Inflammatory macrophage (primary cell): ENCODE measurements at places on chromosomes 4 and X.
A peak's percentile ranks its signal among the peaks of the same experiment; 100 is the strongest.

GRCh38 chr4:72031868-72032608 is at the start of gene NPFFR2:
Gene NPFFR2, plus strand, starts transcription at chr4:72032000. Its CDS starts 96,592 bp downstream, at chr4:72128592.
- DNase-seq = no peak

DNA sequence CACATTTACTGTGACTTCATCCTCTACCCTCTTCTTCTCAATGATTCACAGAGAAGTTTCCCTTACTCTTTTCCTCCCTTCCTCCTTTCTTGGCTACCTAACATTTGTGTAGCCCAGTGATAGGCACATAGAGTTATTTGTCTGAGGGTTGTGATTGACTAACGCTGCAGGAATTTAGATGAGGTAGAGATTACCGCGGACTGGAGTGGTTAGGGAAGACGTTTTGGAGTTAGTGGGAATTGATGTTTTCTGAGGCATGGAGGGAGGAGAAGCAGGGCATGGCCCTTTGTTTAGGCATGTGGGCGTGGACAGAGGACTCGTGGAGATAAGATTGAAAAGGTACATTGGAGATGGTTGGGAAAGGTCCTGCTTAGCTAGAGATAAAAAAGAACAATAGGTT is 246.7 kb downstream of the GPAT3 start:
- no peak for DNase-seq

GRCh38 chrX:34900691-34901090 is 41.9 kb upstream of the FAM47B start:
- DNase-seq = no peak

DNA sequence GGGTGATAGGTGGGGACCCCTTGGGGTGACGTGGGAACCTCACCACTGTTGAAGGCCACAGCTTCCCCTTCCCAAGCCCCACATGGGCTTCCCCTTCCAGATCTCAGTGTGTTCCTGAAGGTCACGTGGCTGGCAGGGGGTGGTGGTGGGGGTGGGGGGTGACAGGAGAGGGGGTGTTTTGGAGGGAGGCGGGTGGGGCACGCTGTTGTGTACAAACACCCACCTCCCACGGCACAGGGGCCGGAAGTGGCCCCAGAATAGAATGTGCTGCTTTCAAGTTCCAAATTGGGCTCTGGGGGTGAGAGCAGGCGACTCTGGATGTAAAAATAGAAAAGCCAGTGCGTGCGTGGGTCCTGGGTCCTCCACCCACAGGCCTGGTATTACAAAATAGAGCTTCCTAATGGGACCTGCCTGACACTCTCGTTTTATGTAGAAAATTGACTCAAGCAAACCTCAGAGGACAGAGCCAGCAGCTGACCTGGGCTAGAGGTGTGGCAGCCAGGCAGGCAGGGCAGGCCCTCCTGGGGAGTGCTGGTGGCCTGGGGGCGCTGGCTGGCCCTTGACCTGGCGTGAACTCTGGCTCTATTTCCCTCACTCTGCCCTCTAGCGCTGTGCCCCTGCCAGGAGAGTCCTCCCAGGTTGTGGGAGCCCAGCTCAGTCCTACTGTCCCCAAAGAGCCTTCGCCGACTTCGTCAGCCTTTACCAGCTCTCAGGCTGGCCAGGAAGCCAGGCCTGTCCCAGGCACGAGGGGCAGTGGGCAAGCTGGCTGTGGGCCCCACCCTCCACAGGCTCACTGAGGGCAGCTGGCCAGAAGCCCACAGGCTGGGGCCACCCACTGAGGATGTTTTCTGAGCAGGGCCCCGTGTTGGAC is 5.4 kb upstream of the SH3BP2 start:
- DNase-seq = peak; percentile 86

DNA sequence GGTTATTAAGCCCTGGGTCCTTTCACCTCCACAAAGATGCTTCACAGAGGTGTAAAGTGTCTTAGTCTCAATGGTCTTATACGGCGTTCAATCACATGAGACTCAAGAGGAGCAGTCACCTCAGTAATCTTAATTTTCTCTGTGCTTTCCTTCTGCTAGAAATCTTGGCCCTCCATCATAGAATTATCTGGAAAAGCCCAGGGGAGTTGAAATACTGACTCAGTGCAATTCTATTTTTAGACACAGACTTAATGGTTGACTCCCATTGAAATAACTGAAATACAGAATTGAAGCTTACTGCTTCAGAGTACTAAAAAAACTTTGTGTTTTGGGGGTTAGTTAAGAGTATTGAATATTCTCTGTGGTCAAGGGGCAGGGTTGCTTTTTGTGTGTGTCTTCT is 94.5 kb upstream of the IL15 start:
- no peak for DNase-seq

GRCh38 chr4:124454772-124455270 is 257.7 kb downstream of the ANKRD50 start:
- DNase-seq = no peak

GRCh38 chr4:87425711-87426110 is 3.3 kb downstream of the NUDT9 start:
- no peak for DNase-seq

DNA sequence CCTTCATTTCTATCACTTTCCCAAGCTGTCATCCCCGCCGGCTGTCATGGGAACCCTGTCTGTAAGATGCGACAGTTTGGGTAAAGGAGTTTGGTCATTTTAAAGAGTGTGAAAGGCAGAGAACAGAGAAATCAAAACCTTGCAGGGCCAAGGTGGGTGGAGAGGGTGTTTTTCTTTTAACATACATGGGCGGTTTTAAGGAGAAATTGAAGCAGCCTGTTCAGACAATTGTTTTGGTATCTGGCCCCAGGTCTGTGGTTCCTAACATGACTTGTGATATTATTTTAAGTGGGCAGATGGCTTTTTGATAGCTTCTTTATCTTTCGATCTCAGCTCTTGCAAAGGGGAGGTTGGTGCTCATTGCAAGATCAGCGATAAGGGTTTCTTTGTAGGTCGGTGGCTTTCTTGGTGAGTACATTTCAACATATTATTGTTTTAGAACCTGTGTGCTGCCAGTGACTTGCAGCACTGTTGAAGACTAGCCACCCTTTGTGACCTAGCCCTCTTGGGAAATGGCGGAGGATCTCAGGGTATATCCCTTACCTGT is 3.7 kb downstream of the PPP1R3F start:
- no peak for DNase-seq

DNA sequence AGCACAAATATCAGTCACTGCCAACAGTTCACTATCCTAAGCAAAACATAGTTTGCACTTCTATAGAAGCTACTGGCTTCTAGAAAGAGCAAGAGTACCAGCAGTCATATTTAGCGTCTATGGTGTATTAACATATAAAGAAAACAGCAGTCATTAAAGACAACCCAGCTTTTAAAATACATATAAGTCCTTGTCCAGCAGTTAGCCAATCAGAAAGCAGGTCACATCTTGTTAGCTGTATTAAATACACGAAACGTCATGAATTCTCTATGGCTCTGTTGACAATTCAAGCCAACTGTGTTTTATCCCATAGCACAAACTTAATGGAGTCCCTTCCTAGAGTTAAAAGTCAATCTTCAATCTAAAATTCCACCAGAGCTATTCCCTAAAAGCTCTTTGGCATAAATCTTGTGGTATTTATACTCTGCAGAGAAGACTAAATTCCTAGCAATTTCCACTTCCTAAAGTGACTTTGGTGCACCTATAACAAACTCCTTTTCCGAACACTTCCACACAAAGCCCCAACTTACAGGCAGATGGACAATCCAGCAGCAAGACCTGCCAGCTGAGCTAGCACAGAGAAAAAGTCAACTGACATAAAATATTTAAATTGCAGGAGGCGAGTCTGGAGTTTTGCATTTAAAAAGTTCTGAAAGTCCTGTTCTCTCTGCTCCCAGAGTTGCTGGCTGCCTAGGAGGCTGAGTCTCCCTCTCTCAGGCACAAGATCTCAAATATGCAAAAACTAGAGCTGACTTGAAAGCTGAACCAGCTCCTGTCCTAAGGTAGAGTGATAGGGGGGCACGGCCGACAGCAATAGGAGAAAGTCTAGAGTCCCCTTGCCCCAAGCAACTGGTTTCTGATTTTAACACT is 1.3 kb downstream of the LDB2 start:
- DNase-seq = no peak

- DNase-seq = no peak
These were observed 236.9 kb downstream of the SHOX start for GRCh38 chrX:867502-867901.

GRCh38 chr4:87865288-87865687 is 32.5 kb downstream of the MEPE start:
- DNase-seq = peak; percentile 35

- no peak for DNase-seq
These were observed 11.1 kb downstream of the STARD8 start for GRCh38 chrX:68658530-68658929.

GRCh38 chrX:2500091-2500802 is 529 bp downstream of the DHRSX start:
- DNase-seq = peak; percentile 22

DNA sequence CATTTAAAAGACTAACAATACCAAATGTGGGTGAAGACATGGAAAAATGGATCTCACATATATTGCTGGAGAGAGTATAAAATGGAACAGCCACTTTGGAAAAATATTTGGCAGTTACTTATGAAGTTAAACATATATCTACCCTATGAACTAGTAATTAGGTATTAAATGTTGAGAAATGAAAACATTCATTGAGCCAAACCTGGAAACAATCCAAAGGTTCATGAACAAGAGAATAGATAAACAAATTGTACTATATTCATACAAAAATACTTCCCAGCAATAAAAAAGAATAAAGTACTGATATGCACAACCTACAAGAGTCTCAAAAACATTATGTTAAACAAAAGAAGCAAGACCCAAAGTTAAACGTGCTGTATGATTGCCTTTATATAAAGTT is 4.0 kb upstream of the EGF start:
- no peak for DNase-seq

GRCh38 chr4:38106886-38107514 is 146.8 kb downstream of the PTTG2 start:
- DNase-seq = no peak

DNA sequence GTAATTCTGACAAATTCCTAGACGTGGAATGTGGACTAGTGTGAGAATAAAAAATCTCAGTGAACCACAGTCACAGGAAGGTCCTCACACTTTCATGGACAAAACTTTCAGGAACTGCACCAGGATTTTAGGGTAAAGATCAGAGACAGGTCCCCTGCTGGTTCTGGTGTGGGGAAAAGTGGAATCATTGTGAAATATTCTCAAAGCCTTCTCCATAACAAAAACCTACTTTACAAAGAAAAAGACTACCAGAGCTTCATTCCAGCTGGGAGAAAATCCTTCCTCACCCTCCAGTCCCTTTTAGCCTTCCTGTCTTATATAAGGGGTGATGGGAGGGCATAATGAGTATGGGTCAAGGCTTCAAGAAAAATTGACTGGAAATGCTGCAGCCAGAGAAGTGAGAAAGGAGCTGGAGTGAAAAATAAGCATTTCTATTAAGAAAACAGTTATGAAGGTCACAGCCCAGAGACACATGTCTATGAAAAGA is 325.8 kb downstream of the ARAP2 start:
- no peak for DNase-seq
